ENCODE measurements at places on chromosomes 3 and 15.

- no peak for DNase-seq
Measured at GRCh38 chr15:34248190-34248589, 23.4 kb downstream of the EMC4 start.

DNA sequence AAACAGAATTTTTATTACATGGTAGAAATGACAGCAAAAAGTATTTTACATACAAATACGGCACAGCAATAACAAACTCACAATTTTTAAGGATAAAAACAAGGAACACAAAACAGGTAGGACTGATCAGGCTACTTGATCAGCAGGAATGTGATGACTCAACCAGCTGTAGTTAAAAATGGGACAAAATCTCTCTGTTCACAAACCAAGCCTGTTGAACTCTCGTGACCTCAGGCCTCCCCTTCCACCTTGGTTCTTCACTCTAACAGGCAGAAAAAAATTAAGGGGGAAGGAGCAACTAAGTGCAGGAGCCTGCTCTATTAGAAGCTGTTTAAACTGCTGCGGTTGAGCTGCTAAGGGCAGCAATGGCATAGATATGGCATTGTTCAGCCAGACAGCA lies 18.7 kb downstream of the FBXL22 start:
- DNase-seq, result no peak

- no peak for DNase-seq
Measured at GRCh38 chr3:176696816-176697215, 500.5 kb downstream of the TBL1XR1 start.

GRCh38 chr3:183253528-183254486 lies 754 bp downstream of the B3GNT5 start:
- DNase-seq, result peak; percentile 71

DNA sequence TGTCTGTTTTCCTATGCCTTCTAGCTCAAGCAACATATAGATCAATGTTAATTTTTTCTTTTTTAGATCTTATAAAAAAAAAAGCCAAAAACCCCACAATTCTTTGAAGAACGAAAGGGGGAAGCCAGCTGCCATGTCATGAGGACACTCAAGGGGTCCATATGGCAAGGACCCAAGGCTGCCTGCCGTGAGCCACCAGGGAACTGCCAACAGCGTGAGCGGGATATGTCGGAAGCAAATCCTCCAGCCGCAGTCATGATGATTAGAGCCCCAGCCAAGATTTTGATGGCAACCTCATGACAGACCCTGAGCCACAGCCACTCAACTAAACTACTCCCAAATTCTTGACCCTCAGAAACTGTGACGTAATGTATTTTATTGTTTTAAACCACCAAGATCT lies 6.5 kb downstream of the GP5 start:
- DNase-seq, result no peak

DNA sequence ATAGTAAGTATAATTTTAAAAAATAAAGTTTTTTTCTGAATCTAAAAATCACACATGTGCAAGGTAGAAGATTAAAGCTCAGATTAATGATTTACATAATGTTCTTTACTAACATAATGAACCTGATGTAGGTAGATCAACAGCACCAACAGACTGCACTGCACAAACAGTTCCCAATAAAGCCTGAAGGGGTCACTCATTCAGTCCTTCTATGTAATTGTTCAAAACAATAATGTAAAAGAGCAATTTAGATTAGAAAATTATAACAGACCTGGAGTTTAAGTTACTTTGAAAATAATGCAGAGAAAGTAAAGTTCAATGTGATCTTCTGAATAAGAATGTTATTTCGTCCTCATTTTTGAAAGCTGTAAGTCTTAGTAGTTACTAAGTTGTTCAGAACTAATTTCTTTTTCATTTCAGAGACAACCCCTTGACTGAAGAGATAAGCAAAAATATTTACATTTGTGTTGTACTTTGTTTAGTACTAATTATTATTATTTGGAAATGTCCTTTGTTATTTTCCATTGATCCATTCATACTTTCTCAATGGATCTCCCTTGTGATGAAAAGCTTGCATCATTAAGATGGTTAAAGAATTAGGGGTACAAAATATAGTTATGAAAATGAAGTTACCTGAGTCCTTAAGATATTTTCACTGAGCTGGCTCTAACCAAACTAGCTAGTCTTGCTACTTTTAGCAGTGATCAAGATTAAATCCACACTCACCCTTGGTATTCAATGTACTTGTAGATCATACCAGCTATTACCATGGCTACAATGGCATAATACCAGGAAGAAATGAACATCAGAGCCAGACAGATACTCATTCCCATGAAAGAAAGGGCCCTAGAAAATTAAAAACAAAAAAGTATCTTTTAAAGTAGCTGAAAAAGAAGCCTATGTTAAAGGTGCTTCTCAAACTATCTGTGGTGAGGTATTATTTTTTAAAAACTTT lies 16.8 kb downstream of the EMC4 start:
- DNase-seq, result peak; percentile 53

DNA sequence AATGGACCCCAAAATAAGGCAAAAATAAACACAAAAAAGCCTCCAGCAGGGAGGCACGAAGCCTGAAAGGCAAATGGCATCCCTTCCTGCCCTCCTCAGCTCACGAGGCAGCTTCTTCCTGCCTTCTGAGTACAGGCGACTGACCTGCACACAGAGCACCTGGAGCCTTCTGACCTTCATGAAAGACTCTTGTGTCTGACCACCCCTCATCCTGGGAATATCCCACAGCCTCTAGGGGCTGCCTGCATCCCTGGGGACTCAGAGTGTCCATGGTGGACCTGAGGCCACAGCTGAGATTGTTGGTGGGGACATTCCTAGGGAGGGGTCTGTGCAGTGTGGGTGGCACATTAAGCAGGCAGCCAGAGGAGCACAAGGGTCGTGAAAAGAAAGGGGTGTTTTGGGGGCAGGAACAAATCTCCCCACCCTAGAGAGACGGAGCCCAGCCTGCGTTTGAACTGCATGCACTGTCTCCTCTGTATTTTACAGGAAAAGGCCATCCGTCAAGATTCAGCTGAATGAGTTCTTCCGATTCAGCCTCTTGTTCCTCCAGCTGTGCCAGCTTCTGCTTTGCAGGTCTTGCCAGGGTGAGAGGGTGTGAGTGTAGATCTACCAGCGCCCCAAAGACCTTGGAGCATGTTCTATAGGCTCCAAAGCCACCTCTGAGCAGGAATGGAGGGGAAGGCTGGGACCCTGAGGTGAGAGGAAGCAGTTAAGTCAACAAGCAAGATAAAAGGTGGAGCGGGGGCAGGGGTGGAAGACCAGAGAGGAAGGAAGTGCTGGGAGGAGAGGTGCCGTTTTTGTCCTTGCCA lies 80.4 kb upstream of the MEF2A start:
- no peak for DNase-seq

- DNase-seq, result no peak
Measured at GRCh38 chr15:29259233-29259632, 10.4 kb downstream of the NSMCE3 start.

GRCh38 chr3:101133652-101134051 lies 140.4 kb upstream of the ABI3BP start:
- no peak for DNase-seq

- DNase-seq, result peak; percentile 91
Measured at GRCh38 chr15:64460724-64461720, 644 bp downstream of the ZNF609 start.

DNA sequence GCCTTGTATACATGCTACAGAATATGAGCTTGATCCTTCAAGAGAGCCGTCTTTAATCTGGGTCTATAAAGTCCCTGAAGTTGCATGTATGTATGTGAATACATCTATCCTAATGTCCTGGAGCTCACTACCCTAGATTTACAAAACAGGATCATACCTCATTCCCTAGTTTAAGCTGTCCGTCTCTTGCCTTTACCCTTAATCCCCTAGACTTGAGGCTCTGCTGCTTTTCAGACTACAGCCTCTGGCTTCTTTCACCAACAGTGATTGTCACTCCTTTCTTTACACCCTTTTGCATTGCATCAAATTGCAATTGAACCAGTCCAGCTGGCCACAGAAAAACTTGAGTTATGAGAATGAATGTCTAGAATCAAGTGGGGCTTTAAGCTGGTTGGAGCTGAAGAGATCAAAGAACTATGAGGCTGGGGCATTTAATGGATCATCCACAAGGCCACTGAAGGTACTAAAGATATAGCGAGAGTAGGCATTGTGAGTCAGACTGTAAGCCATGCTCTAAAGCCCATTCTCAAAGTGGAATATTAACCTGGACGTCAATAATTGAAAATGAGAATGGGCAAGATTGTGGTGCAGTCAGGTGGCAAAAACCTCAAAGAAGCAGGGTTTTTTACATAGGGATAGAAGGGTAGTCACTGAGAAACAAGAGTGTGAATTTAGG lies 12.3 kb upstream of the PLD1 start:
- no peak for DNase-seq

GRCh38 chr3:105598042-105598796 lies 231.5 kb downstream of the ALCAM start:
- peak; percentile 96 for DNase-seq

DNA sequence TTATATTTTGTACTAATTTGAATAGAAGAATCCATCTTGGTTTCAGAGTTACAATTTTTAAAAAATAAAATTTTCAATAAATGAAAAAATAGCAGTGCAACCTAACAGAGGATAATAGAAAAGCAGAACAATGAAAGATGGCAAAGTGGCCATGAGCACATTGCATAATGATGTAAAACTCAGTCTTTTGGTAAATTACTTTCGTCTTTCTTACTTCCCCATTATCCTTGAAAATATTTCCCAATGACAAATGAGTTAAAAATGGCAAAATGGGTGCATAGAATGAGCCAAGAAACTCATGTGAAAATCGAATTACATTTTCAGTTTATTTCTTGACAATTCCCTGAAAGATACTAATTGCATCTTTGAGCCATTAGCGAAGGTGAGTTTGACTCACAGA lies 236.4 kb downstream of the CDIN1 start:
- DNase-seq, result no peak

DNA sequence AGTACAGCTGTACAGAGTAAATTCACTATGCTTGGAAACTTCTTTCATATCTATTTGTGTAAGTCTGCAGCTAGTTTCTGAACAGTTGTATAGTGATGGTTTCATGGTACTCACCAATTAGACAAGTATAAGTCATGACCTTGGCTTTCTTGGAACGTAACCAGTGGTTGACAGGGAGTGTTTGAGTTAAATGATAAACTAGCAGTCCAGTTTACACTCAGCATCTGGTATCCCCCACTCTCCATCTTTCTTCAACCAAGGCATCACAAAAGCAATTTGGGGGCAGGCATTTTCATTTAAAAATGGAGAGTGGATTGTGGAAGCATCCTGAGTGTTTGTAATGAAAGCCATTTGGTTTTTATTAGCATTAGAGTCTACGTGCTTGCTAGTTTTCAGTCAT lies 26.0 kb downstream of the MME start:
- peak; percentile 49 for DNase-seq

GRCh38 chr3:55128225-55128823 lies 200.5 kb upstream of the LRTM1 start:
- peak; percentile 54 for DNase-seq

GRCh38 chr3:136893848-136894443 lies 31.9 kb downstream of the NCK1 start:
- peak; percentile 95 for DNase-seq

DNA sequence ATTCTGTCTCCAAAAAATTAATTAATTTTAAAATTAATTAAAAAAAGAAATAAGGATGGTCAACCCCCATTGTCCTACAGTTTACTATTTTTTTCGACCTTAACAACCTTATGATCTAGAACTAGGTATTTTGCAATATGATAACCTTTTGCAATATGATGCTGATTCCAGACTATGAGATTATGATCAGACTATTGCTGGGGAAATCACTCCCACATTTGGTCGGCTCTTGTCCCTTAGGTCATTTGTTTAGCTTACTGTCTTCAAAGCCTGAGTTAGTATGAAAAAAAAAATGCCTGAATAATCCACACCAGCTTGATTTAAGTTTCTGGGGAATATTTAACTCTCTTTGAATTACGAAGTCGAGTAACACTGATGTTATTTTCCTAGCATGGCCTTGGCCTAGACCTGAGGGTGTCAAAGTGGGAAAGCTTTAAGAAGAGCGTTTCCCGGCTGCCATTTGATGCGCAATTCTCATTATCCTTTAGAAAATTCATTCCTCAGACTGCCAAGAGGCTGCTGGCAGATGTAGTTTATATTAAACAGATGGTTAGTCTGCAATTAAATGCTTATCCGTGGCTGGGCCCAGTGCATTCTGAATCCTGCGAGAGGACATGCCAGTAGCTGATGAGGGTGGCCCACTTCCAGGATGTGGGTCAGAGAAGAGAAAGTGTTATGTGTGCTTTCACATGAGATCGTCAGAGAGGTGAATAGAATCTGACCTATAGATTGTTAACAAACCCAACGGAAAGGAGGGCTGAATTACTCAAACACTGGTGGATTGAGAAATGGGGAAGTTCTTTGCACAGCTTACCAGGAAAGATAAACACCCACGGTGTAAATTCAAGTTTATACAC lies 496.0 kb upstream of the THBS1 start:
- DNase-seq, result peak; percentile 73

GRCh38 chr3:188796122-188796631 lies 375.6 kb upstream of the TPRG1 start:
- DNase-seq, result peak; percentile 100

DNA sequence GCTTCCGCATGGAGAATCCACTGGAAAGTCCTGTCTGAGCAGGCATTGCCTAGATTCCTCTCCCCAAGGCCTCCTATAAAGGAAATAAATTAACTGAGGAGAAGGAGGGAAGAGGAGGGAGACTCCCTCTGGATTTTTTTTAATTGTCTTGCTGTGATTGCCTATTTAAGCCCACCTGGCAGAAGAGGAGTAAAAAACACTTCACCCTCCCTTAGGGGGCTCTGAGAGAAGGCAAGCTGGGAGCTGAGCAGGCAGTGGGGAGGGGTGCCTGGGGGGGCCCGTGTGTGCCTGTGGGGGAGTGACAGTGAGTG lies 109.9 kb downstream of the OXNAD1 start:
- DNase-seq, result no peak

GRCh38 chr3:50525987-50526386 lies 22.6 kb upstream of the CACNA2D2 start:
- peak; percentile 64 for DNase-seq

DNA sequence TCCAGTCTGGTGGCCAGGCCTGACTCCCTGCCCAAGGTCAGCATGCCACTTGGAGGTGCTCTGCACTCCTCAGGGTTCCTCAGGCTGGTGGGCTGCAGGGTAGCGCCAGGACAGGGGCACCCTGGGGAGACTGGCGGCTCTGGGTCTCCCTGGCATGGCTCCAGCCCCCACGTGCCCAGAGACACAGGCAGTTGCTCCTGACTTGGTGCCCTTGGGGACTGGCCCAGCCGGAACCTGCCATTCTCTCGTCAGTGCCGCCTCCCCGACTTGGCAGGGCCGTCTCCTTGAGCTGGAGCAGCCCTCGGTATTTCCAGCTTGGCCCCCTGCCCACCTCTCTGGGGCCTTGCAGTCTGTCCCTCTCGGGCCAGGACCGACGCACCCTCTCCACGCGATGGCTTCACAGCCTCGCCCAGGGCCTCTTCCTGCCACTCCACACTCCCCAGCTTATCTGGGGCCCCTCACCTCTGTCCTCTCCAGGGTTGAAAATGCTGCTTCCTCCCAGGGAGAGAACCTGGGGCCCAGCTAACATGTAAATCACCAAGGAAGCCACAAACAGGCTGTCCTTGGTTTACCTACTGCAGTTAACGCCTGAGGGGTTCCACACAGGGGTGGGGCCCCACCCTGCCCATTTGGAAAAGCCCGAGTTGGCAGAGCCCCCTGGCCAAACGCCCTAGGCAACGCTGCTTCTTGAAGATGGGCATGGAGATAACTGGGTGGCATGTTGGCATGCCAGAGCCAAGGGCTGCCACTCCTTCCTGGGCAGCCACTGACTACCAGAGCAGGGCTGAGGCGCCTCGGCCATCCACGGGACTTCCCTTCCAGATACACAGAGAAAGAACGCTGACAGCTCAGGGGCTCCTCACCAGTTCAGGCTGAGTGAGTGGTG lies 61.4 kb downstream of the SMAD6 start:
- DNase-seq, result no peak

GRCh38 chr3:120344349-120344748 lies 4.8 kb downstream of the LRRC58 start:
- peak; percentile 66 for DNase-seq

- no peak for DNase-seq
Measured at GRCh38 chr15:34043813-34044212, 4.8 kb upstream of the AVEN start.

All from amniotic epithelial cell (primary cell).